ENCODE measurements at places on chromosomes 13 and 19. TPM values are rescaled to one million over a fixed set of nuclear protein-coding genes. Genes with fewer than 3 reads are reported as not detected.
A peak's percentile ranks its signal among the peaks of the same experiment; 100 is the strongest.

GRCh38 chr19:8512115-8512967, 1.6 kb downstream of the ZNF414 start:
- no peak for DNase-seq
- H3K36me3 ChIP-seq: peaks cover 24% of the 10 kb centered on the region
- H3K4me3 ChIP-seq: peak overlapping the region; percentile 52
- no peaks in the 10 kb centered on the region for H3K27me3 ChIP-seq
- H3K27ac ChIP-seq: peak overlapping the region; percentile 81
- H3K4me1 ChIP-seq: peaks cover 47% of the 10 kb centered on the region

GRCh38 chr19:2180881-2181632, 17.3 kb downstream of the DOT1L start:
- DNase-seq: no peak
- peaks cover 5% of the 10 kb centered on the region for H3K4me1 ChIP-seq
- H3K36me3 ChIP-seq: peaks cover 9% of the 10 kb centered on the region

- no peak overlapping the region for H3K27ac ChIP-seq
- no peaks in the 10 kb centered on the region for H3K27me3 ChIP-seq
- DNase-seq: no peak
- H3K4me1 ChIP-seq: peaks cover 18% of the 10 kb centered on the region
- peaks cover 64% of the 10 kb centered on the region for H3K36me3 ChIP-seq
Observed at GRCh38 chr19:46710687-46711086, 6.2 kb downstream of the PRKD2 start.

The CYP2A7 gene
- total RNA-seq: not detected

The SIGLEC5 gene
- not detected for total RNA-seq

Data from activated CD8-positive, alpha-beta T cell treated with anti-CD3 and anti-CD28 coated beads, Interleukin-2, amount 10 ng/mL, durations not matched to agents 7 days and 5 days (primary cell).